ENCODE measurements at places on chromosomes 1 and 21.

DNA sequence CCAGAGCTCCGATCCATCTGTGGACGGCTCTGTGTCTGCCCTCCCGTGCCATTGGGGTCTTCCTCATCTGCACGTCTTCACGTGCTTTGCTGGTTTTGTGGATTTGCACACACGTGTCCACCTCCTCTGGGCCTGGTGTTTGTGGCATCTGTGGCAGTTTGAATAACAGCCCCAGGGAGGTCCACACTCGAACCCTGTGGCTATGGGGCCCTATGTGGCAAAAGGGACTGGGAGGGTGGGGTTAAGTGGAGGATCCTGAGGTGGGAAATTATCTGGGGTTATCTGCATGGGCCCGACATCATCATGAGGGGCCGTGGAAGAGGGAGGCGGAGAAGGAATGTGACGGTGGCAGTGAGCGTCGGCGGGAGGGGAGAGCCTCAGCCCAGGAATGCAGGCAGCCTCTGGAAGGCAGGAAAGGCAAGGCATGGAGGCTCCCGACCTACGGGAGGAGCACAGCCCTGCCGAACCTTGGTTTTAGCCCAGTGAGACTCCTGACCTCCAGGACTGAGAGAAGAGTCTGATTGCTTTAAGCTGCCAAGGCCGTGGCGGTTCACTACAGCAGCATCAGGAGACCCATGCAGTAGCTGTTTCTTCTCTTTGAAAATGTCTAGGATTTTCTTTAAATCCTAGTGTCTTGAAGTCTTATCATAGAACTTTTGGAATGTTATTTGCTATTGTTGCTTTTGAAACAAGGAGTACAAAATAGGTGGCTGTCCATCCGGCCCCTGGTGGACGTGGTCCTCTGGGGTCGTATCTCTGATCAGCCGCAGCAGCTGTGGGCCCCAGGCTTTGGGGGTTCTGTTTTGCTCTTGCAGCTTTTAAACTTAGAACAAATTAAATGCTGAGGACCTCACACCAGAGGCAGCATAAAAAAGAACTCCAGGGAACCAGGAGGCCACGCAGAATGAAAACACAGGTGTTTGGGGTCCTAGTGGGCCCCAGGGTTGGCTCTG lies 40.0 kb upstream of the LRRC3 start:
- no peak for DNase-seq

GRCh38 chr1:165592945-165593823 lies 37.9 kb upstream of the MGST3 start:
- DNase-seq, result peak; percentile 89

- no peak for DNase-seq
Observed at GRCh38 chr1:216905137-216905536, 181.9 kb upstream of the ESRRG start.

GRCh38 chr1:32695098-32695904 lies 7.3 kb downstream of the SYNC start:
- peak; percentile 64 for DNase-seq

DNA sequence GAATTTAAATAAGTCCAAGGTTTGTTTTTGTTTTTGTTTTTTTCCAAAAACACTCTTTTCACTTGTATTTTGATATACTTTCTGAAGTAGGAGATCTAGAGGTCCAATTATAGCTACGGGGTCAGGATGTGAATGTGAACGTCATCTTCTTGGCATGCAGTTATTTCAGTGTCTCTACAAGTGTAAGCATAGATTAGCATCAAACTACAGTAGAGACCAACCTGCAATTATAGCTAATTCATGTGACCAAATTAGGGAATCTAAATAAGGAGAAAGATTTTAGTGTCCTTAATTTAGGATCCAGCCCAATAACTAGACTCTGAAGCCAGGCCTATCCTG lies 107.3 kb upstream of the PALMD start:
- DNase-seq, result no peak

DNA sequence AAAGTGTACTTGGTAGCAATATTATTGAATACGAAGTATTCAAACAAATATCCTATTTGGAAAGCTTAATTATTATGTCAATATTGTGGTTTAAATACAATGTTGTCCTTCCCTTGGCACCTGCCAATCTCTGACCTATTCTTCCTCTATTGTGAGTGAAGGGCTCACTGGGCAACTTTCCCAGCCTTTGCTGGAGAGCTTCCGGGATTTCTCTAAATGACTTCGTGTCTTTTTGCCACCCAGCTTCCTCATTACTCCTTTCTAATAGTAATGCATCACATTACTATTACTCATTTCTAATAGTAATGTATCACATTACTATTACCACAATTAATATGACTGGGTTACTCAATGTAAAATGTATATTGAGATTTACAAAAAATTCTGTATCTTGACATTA lies 880.6 kb downstream of the BRINP3 start:
- no peak for DNase-seq

GRCh38 chr1:78676993-78677392 lies 27.4 kb downstream of the IFI44 start:
- DNase-seq, result no peak

DNA sequence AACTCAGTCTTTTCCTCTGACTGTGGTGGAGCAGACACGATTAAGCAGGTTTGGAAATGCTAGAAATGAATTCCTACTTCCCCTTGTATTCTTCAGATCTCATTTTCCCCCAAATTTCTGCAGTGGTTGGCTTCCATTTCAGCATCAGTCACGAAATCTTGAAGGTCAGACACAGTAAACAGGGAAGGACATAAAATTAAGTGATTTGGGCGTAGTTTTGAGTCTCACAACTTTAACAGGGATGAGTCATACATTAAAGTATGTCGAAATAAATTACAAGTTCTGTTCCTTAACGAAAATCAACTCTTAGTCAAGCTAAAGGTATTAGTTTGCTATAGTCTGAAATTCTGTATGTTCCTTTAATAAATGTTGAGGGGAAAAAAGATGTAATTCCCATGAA lies 61.1 kb downstream of the HNRNPR start:
- DNase-seq, result peak; percentile 69
